ENCODE measurements at places on chromosomes 6 and 20.

GRCh38 chr20:24798930-24799705 is 150.0 kb upstream of the CST7 start:
- no peak for DNase-seq

- no peak for DNase-seq
These were observed 164.6 kb downstream of the CLIC5 start for GRCh38 chr6:45851034-45851400.

DNA sequence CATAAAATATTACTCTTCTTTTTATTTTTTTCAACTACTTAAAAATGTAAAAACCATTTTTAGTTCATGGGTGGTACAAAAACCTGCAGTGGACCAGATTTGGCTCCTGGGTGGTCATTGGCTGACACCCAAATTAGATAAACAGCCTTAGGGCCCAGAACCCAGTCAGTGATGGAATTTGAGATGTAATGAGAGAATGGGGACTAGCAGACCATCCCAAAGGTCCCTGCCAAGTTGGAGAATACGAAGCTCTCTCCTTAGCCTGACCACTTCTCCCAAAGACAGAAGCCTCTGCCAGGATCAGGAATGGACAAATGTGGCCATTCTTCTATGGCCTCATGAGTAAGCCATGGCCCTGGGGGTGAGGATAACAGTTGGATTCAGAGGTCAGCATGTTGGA is 194.7 kb downstream of the NFATC2 start:
- no peak for DNase-seq

- peak; percentile 20 for DNase-seq
These were observed 42.6 kb upstream of the SCML4 start for GRCh38 chr6:107866606-107867301.

GRCh38 chr20:33915726-33916331 is 77.9 kb upstream of the RALY start:
- no peak for DNase-seq

- no peak for DNase-seq
These were observed 70.3 kb upstream of the HEY2 start for GRCh38 chr6:125679128-125679527.

DNA sequence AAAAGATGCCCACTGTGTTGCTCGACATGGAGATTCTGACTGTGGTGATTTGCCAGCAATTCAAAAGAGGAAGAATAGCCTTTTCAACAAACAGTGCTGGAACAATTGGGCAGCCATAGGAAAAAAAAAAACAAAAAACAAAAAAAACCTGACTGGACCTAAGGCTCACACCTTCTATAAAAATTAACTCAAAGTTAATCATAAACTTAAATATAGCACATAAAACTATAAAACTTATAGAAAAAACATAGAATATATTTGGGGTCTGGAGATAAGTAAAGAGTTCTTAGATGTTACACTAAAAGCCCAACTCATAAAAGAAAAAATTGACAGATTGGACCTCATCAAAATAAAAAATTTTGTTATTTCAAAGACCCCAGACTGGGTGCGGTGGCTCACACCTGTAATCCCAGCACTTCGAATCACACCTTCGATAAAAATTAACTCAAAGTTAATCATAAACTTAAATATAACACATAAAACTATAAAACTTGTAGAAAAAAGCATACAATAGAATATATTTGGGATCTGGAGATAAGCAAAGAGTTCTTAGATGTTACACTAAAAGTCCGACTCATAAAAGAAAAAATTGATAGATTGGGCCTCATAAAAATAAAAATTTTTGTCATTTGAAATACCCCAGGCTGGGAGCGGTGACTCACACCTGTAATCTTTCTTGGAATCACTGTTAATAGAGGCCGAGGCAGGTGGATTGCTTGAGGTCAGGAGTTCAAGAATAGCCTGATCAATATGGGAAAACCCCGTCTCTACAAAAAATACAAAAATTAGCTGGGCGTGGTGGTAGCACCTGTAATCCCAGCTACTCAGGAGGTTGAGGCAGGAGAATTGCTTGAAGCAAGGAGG is 115.6 kb upstream of the FAM83B start:
- DNase-seq, result no peak

DNA sequence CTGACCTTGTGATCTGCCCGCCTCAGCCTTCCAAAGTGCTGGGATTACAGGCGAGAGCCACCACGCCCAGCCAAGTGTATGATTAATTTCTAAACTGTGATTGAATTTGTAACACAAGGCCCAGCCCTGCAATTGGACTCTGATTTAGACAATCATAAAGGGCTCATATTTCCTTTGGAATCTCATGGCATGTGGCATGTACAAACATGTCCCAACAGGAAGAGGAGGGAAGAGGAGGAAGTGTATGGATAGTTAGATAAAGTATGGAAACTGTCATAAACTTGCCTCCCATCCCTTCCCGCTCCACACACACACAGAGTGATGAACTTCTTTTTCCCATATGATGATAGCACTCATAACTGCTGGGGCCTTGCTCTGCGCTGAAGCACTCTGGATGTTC is 27.2 kb upstream of the QKI start:
- no peak for DNase-seq

DNA sequence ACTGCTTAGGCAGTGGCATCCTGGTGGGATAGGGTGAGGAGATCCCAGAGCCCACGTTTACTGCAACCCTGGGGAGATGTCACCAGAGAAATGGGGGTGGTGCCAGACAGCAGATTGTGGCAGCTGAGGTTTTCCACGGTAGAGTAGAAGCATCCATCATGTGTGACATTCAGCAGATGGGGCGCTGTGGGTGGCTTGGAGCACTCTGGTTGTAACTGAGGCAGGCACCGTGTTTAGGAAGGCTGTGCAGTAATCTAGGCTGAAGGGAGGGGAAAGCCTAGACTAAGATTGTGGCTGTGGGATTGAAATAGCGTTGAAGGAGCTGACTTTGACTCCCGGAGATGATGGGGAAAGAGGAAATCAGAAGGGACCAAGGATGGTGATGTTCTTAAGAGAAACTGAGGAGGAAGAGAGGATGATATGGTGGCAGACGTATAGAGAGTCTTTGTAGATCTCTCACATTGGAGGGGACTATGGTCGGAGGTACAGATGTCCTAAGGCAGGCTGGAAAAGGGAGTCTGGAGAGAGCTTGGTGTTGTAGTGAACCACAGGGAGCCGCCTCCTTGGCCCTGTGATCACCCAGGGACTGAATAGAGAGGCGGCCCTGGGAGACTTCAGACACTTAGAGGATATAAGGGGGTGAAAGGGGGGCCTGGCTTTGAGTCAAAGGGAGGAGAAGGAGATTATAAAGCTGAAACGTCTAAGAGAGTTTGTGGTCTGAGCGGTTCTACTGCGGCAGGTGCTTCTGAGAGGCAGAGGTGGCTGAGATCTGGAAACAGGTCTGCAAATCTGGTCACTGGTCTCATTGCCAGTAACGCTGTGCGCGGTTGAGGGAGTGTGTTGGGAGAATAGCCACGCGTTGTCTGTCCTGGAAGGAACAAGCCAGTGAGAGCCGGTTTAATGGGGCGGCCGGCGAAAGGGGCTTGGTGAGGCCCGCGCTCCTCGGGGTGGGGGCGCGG is 792 bp upstream of the MICA start:
- DNase-seq, result no peak

DNA sequence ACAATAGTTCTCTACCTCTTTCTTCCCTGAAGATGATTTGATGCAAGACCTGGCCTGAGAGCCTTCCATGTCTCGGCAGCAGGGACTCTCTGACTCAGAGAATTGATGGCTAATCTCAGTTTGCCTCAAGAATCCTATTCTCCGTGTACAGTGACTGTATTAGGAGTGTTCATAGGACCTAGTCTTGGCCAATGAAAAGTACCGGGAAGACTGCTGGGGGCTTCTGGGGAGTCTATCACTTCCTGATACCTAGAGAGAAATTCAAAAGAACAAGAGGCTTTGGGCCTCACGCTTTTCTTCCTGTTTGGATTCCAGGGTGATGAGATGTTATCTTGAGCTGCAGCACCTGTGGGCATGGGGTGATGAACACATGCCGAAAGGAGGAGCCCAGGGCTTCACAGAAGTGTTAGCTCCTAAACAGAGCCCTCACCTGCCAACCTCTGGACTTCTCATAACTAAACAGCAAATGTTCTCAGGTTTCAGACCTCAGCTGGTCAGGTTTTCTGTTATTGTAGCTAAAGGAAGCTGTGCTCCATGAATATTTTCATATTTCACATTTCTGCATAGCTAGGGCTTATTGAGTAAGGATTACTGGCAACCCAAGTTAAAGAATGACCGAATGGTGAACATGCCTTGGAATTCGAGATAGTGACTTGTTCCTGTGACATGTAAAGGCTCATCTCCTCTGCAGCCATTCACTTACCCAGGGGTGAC is 323.1 kb upstream of the AGPAT4 start:
- no peak for DNase-seq

DNA sequence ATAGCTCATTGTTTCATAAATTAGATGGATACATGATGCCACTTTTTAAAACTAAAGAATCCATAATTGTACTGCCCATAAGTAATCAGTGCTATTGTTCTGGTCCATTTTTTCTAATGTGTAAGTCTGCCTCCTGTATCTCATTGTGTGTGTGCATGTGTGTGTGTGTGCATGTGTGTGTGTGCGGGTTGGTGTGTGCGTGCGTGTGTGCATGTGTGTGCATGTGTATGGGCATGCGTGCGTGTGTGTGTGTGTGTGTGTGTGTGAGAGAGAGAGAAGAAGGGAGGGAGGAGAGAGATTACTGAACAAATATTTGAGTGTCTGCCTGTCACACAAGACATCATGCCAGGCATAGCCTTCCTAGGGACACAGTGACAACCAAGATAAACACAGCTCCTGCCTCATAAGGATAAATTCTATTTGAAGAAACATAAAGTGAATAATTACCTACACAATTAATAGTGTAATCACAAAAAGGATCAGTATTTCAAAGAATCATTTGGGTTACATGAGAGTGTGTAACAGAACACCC is 33.2 kb upstream of the RPS6KA2 start:
- DNase-seq, result no peak

DNA sequence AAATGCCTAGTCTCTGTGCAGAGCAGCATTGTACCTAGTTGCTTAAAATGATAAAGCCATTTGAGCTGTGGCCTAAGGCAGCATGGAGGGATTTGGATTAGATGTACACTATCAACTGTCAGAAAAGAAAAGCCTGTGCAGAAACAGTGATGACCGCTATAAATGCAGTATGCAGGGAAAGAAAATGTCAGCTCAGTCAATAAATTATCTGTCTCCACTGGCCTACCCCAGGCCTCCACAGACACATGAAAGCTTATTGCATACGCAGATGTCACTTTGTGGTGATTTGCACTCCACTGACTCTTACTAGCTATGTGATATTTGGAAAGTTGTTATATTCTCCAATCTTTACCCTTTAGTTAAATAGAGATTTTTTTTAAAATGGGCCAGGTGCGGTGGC is 221.9 kb upstream of the OPRM1 start:
- no peak for DNase-seq

- no peak for DNase-seq
These were observed 683.0 kb downstream of the DHX35 start for GRCh38 chr20:39645131-39645530.

- DNase-seq, result no peak
These were observed 93.6 kb downstream of the PLCB1 start for GRCh38 chr20:8225658-8226057.

- no peak for DNase-seq
These were observed 61.6 kb downstream of the KIAA0319 start for GRCh38 chr6:24584382-24584720.

DNA sequence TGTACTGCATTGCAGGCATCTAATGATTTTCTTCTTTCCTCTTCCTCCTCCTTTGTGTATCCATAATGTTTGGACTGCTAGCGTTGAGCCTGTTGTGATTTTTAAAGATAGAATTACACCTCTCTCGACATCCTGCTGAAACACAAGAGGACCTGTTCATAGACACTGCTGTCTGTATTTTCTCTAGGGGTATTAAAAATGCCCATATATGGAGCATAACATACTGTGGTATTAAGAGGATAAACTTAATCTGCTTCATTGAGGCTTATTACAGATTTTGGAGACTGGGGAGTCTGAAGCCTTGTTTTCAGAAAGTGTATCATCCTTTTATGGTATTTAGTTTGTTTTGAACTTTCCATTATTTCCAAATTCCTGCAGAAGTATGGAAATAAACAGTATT is 414.3 kb downstream of the CDKAL1 start:
- no peak for DNase-seq

DNA sequence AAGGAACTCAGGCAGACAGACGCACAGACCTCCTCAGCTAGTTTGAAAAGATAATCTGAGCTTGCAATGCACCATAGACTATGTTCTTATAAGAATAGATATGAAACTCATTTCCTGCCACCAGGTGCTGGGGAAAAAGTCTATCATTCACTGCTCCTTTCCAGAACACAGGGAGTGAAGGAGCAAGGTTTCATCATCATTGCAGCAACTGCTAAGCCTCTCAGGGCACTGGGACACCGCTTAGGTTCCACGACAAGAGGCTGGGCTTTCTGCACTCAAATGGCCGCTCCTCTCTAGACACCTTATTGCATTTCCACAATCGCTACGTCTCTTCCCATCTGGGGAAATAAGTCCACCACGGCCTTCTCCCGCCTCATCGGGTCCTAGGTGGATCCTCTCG is 418.5 kb upstream of the JARID2 start:
- no peak for DNase-seq

DNA sequence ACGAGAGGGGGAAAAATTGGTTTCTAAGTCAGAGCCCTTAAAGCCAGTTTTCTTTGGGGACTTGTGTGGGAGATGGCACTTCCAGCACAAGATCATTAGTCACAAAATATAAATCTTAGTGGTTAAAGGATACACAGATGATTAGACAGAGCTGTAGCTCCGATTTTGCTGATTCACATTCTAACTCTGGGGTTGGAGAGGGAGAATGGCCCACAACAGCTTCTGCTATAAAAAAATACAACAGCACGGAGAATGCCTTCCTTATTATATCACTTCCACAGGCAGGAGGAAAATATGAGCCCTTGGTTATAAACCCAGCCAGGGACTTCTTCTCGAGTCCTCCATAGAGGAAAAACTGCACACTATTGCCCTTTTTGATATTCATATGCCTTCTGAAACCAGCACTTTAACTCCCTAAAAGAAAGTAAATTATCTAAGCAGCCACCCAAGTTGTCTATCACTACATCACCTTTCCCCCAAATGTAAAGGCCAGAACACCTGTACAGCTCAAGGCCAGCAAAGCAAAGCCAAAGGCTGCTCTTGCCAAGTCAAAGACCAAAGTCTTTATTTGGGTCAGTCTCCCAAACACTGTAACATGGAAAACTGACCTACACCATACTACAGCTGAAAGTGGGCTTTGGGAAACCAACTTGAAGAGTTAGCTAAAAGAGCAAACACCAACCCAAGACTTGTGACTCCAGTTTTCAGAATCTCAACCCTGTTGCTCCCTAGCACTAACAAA is 10.4 kb downstream of the MRPL14 start:
- DNase-seq, result no peak

DNA sequence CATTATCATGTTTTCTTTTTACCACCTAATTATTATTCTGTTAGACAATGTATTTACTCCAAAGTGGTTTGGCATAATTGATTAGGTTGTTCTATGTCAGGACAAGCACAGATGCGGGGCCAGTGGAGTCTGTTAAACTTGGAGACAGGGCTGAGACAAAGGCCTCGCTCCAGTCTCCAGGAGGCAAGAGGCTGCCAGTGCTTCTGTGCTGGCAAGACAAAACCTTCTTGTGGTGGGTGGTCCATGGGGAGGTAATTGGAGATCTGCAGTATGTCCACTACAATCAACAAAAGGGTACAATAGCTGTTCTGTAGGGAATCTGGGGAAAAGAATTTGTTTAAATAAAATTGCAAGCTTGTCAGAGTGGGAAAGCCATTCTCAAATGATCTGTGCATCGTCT is 677.2 kb upstream of the SLC35B3 start:
- DNase-seq, result no peak

Measured in GM06990 (cell line).